ENCODE measurements at places on chromosomes 6 and 20.

- peak; percentile 23 for DNase-seq
These were observed 52.9 kb downstream of the NFATC2 start for GRCh38 chr20:51489611-51490010.

DNA sequence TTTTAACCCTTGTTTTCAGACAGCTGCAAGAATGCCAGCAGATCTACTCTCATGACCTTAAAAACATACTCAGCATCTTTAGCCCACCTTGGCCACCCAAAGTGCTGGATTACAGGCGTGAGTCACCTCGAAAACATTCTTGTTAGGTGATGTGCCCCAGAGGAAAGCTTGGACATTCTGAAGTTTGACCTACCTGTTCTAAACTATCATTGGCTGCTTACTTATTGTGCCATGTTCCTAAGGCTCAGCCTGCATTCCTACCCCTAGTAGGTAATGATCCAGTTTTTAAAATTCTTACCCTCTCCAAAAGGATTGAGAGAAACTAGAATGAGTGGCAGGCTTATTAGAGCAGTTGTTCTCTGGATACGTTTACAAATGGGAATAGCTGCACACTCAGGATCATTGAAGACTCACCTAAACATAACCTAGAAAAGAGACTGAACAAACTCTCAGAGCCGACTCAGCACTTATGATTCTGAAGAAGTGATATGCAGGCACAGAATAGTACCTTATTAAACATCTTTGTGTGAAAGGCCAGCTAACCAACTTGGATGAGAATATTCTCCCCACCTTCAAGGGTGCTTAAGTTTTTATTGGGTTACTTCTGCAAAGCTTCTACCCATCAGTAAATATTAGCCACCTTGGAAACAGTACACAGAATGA is 362.1 kb downstream of the NRN1 start:
- no peak for DNase-seq

DNA sequence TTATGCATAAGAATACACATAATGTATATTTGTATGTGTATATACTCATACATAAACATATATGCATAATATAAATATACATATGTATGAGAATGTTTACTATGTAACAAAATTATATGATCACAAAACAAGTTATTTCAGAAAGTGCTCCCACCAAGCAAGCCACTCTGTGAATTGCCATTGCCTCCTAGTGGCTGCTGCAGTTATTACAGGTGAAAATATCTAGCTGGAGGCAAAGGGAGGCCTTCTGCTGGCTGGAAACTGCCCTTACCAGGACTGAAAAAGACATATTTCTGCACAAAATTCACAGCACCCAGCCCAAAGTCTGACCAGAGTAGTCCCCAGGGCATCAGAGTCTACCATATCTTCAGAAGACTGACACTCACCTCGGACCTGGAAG is 14.4 kb upstream of the ADAM33 start:
- no peak for DNase-seq

DNA sequence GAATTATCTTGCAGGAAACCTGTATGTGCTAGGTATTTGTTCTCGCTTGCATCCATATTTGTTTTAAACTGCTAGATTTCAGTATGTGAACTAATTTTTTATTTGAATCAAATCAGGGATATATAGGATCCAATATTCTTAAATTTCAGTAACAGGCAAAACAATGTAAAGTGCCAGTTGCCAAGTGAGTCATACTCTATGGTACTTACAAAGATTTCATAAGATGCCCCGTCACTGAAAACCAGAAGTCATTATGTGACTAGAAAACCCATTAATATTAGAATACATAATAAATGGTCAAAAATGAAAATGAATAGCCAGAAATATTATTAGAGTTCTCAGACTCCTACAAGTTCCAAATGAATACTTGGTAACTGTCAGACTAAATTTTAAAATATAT is 481.2 kb downstream of the TFAP2A start:
- DNase-seq = no peak

DNA sequence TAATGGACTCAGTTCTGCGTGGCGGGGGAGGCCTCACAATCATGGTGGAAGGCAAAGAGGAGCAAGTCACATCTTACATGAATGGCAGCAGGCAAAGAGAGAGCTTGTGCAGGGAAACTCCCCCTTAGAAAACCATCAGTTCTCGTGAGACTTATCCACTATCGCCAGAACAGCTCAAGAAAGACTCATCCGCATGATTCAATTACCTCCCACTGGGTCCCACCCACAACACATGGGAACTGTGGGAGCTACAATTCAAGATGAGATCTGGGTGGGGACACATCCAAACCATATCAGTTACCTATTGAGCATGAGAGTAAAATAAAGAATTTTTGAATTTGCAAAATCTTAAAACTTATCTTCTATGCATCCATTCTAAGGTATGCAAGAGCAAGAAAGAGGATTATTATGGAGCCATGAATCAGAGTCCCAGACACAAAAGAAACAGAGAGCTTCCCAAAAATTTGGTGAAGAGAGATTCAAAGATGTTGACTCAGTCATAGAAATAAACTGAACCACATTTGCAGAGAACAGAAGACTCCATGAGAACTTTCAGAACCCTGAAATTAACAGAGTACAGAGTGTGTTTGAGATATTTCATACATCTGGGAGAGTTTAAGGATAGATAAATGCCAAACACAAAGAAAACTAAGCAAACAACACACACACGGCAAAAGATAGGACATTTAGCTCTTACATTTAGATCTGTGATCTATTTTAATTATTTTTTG is 17.1 kb upstream of the MOXD1 start:
- DNase-seq = no peak

GRCh38 chr6:26286168-26286877 is 78.7 kb upstream of the BTN3A2 start:
- DNase-seq = peak; percentile 65

DNA sequence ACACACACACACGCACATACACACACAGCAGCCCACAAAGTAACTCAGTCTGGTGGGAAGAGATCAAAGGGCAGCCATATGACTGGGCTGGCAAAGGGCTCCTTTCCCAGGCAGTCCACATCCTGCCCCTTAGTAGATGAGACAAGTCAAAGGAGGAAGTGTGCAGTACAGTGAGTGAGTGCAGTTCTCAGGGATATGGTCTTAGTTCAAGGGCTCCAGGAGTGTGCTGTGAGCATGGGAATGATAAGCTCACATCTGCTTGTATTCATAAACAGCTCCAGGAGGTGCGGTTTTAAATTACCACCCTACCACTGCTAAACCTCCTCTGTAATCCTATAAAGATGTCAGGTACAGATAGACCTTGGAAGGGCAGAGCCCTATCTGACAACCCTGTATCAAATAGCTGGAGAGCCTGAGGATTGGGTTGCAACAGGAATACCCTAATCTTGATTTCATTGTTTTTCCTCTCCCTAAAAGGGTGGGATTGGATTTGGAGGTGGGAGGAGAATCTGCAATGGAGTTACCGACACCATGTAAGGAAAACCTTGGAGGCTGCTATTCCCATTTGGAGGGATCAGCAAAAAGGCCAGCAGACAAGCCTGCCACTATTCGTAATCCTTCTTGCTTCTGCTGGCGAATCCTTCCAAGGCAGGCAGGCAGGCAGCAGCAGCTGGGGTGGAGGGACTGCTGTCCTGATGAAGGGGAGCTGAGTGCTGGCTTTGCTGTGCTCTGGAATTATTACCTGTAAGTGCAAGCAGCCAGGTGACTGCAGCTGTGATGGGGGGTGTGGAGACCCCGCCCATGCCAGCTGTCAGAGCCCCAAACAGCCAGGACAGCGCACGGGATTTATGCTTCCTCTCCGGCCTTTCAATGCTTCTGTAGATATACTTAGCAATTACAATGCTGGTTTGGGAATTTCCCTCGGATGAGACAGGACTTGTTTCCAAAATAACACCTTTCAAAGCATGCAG is 342.7 kb downstream of the PRL start:
- peak; percentile 69 for DNase-seq

GRCh38 chr6:42010185-42010891 is 40.0 kb upstream of the TAF8 start:
- peak; percentile 50 for DNase-seq

GRCh38 chr6:112800439-112800838 is 453.3 kb downstream of the RFPL4B start:
- peak; percentile 30 for DNase-seq

GRCh38 chr6:111573892-111574797 is 31.5 kb downstream of the TRAF3IP2 start:
- DNase-seq = peak; percentile 84

DNA sequence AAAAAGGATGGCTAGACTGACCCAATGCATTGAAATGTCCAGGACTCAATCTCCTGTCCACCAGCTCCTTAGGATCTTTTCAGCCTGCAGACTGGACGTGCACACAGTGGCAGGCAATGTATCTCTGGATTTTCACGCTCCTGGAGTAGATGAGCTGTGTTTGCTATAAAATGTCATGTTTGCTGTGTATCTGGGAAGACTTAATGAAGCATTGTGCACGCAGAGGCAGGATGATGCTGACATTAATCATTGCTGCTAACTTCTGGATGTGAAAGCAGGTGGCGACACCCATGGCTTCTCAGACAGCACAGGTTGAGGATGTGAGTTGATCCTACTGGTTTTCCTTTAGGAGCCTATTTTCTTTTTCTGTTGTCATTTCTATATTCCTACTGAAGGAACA is 133.1 kb upstream of the PCSK2 start:
- no peak for DNase-seq

DNA sequence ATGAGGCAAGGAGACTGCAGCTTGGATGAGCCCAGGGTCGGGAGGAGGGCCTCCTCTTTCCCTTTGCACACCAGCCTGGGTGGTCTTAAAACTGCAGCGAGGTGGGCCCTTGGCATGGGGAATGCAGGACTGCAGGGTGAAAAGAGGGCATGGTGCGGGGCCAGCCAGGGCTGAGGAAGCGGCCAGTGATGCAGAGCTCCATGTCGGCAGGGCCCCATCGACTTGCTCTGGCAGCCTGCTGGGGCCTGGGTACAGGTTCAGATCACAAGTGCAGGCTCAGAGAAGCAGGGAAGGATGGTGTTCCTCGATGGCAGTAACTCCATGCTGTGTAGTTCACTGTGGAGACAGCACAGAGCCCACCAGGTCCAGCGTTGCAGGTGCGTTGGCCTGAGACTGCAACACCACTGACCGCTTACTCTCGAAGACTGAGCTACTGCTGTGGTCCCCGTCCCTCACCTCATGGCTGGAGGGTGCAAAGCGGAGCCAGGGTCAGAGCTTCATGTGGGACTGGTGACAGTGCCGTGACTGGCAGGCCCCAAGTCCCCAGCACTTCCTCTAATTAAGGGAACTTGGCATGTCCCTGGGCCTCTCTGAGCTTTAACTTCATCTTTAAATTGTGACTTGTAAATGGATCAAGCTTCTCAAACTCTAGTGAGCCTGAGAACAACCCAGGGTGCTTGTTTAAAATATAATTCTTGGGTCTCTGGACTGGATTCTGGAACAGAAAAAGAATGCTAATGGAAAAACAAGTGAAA is 223.2 kb downstream of the SYNDIG1 start:
- no peak for DNase-seq

DNA sequence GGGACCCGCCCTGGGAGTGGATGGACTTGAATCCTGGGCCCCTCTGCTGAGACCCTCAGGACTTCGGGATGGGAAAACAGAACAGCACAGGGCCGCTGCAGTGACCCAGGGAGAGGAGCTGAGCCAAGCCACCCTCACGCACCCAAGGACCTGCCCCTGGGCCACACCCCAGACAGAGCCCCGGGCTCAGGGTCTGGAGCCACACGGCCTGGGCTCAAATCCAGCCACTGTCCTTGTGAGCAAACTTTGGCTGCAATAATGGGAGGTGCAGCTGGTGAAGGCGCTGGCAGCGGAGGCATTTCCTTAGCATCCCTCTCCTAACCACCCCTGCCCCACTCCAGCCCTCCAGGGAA is 207.7 kb downstream of the PREX1 start:
- DNase-seq = no peak

DNA sequence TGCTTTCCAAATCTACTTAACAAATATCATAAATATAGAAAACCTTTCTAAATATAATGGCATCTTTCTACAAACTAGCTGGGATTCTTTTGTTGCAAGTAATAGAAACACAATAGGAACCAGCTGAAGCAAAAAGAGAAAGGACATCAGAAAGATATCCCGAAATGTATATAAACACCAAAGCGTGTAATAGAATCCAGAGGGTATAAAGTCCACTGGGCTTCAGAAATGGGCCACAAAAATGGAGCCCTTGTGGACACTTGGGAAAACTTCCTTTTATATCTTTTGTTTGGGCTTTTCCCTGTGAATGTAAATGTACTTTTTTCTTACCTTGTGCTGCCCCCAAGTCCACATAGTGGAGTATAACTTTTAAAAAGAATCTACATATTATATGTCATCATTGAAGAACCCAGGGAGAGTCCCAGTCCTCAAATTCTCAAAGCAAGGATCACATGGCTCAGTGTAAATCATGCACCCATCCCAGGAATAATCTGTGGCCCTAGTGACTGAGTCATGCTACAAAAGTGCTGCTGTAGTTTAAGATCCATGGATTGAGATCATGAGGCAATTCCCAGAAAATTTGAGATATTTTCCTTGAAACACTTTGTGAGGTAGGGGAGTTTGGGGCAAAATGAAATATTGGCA is 457.0 kb downstream of the EPM2A start:
- DNase-seq = peak; percentile 55

DNA sequence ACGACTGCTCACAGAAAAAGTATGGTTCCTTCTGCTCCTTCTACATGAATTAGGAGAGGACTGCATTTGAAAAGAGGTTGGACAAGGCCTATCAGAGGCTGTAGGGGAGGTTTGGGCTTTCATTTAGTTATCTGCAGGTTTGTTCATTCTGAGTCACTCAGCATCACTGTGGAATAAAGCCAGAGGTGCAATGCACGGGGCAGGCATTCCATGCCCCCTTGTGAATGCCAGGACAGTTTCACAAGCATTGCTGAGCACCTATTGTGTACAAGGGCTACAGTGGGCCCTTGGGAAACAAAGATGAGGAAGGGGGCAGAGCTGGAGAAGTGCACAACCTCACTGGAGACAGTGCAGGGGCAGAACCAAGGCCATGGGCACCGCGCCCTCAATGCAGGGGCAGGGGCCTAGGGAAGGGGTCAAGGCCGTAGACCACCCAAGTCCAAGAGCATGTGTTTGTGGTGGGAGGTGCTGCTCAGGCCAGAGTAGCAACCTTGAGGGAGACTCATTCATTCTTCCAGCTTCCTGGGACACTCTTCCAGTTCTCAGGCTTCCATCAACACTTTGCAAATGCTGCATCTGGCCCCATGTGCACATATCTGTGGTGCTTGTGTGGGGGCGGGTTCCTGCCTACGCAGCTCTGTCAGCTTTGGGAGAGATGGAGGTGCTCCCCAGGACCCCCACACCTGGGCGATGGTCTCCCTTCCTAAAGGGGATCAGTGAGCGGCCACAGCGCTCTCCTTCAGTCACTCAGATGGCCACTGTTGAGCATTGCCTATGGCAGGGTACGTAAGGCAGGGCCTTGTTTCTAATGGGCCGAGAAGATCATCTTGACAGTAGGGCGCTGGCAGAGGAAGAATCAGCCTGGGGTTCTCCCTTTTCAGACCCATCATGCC is 204.5 kb downstream of the SYNDIG1 start:
- DNase-seq = peak; percentile 58

All from amniotic epithelial cell (primary cell).